ENCODE measurements at places on chromosomes 16 and 17. TPM values are rescaled to one million over a fixed set of nuclear protein-coding genes. Genes with fewer than 3 reads are reported as not detected.
A peak's percentile ranks its signal among the peaks of the same experiment; 100 is the strongest.

DNA sequence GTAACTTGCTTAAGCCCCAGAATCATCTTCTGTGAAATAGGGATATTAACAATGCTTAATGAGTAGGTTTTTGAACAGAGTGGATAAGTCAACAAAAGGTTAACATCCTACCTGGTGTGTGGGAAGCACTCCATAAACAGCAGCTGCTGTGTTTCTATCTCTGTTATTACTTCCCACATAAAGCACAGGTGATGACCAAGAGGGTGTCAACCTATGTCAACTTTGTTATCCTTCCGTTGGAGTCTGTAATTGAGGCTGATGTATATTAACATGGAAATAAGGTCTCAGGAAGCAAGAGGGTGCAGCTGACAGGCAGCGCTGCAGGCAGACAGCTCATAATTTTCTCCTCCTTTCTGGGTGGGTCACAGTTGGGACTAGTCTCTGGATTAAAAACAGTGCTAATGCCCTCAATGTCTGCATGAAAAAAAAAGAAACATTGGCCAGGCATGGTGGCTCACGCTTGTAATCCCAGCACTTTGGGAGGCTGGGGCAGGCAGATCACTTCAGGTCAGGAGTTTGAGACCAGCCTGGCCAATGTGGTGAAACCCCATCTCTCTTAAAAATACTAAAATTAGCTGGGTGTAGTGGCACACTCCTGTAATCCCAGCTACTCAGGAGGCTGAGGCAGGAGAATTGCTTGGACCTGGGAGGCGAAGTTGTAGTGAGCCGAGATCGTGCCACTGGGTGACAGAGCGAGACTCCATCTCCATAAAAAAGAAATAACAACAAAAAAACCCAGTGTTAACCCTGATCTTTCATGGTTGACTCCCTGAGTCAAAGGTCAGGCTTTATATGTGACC lies 269.6 kb downstream of the SNX29 start:
- no peak for DNase-seq

DNA sequence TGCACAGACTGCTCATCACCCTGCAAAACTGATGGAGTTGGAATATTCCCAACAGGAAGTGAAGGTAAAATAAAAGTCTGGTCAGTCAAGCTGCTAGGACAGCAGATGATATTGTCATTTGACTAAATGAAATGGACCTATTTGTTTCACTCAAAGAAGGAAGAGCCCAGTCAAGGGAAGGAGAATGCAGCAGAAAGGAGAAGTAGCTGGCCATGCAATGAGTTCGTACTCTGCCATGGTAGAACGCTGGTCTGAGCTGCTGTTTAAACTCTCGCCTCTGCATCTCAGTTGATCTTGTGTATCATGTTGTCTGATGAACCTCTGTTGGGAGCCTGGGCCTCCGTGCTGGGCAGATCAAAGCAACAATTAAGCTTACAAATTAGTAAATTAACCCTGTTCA lies 15.6 kb upstream of the YPEL2 start:
- no peak for DNase-seq

DNA sequence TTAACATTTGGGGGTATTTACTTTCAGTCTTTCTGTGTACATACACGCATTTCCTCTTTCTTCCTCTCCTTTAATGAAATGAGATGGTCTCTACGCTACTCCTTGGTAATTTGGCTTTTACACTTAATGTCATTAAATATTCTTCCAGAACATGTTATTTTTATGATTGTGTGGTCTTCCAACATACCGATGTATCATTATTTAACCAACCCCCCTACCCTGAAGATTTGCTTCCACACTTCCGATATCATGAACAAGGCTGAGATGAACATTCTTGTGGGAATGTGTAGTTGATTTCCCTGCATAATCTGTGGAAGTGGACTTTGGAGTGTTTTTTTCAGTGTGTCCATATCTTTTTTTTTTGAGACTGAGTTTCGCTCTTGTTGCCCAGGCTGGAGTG lies 2.3 kb upstream of the PGS1 start:
- no peak for DNase-seq

DNA sequence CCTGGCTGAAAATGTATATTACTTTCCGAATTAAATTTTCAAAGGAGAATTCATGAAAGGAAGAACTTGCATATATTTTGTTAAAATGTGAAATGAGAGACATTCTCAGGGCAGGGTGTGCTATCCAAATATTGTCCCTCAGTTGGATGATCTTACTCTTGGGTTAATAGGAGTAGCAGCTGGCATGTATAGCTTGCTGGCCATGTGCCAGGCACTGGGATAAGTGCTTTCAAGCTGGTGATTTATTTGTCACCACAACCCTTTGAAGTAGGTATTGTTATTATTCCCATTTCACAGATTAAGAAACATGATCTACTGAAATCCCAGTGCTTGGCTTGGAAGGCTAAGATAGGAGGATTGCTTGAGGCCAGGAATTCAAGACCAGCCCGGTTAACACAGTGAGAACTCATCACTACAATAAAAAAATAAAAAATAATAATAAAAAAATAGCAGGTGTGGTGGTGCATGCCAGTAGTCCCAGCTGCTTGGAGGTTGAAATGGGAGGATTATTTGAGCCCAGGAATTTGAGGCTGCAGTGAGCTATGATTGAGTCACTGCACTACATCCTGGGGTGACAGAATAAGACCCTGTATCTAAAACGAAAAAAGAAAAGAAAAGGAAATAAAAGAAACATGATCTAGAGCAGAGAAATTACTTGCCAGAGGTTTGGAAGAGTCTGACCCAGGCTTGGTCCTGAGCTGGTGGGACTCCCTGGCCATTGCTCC lies 11.6 kb upstream of the MPHOSPH6 start:
- no peak for DNase-seq

GRCh38 chr17:83000738-83001137 lies 78.7 kb upstream of the METRNL start:
- DNase-seq, result no peak

DNA sequence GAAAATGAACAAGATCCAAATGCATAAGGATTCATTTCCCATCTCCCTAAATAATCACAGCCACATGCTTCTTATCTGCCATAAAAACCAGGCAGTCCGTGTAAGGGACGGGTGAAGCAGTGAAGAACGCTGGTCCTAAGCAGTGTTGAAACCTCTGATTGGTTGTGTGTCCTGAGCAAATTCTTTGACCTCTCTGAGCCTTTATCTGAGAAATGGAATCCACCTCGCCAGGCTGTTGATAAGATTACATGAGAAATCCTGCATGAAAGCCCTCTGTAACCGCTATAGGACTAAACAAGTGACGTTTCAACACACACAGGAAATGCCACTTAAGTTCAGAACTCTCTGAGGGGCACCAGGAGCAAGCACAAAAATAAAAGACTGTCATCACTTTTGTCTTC lies 26.8 kb downstream of the GAS7 start:
- no peak for DNase-seq

The TSPAN10 gene
- 0.36 TPM for total RNA-seq

DNA sequence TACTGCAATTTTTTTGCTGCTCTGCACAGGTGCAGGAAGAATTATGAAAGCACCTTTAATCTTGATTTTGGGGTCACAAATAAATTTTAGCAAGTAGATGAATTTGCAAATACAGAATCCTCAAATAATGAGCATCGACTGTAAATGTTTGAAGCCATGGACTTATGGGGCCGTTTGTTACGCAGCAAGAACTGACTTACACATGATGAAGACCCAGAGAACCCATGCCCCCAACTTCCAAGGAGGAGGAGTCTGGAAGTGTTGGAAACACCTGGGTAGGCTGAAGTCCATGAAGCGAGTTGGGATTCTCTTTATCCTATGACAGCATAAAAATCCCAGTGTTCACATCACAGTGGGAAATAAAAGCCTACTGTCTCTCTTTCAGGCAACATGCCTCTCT lies 176.6 kb downstream of the RBFOX3 start:
- no peak for DNase-seq

- peak; percentile 100 for DNase-seq
Measured at GRCh38 chr16:1942810-1943726, at the start of gene MSRB1. MSRB1 (minus strand) TSS chr16:1943199; CDS start chr16:1943156, 43 bp downstream.

The ASIC2 gene
- not detected for total RNA-seq

The ZSCAN32 gene
- 11.9 TPM for total RNA-seq

The ABCA8 gene
- total RNA-seq, result not detected

DNA sequence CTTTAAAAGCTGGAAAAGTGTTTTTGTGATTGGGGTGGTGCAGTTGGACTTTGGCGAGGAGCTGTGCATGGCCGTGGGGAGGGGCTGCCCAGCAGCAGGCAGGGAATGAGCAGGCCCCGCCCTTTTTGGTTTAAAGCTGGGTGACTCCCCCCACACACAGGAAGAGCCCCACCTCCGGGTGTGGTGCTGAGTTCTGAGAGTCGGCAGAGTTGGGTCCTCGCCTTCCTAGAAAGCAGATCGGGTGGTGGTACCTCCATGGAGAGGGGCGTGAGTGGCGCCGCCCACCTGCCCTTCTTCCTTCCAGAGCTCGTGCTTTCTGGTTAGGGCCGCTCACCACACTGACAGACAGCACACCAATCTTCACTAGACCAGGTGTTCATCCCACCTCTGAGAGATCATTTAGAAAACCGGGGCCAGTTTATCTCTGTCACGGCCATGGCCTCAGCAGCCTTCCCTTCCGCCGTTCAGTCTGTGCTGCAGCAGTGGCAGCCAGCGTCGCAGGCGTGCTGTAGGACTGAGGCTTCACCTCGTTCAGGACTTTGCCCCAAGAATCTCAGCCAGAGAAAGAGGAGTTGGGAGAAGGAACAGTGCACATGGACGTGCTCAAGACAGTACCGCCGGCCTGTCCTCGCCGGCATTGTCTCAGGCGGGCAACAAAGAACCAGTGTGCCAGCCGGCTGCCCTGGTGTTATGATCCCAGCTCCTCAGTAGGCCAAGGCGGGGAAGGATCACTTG lies 144.0 kb upstream of the CHMP6 start:
- DNase-seq, result peak; percentile 73

GRCh38 chr17:78401891-78402290 lies 23.4 kb downstream of the PGS1 start:
- no peak for DNase-seq

DNA sequence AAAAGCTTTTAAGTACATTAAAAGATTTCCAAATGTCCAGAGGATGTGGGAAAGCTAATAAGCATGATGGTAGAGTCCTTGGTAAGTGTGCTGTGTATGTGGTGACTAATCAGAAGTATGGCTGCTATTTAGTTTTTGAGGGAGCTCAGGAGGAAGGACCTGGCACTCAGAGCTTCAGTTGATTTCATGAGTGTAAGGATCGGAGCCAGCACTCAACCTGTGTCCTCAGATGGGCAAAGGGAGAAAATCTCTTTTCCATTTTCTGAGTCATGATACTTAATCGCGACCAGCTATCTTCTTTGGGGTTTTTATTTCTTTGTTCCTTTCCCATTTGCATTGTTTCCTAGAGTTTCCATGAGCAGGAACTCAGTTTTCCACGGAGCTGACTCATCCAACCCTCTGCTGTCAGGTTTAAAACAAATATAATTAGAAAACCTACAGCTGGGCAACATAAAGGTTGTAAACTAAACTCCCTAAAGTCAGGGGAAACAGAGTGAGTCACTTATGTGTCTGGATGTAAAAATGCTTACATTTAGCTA lies 125.4 kb downstream of the MAP2K6 start:
- DNase-seq, result no peak

The SPNS2 gene
- 0.15 TPM for total RNA-seq

GRCh38 chr17:49365667-49366066 lies 3.6 kb upstream of the ZNF652 start:
- DNase-seq, result peak; percentile 49

DNA sequence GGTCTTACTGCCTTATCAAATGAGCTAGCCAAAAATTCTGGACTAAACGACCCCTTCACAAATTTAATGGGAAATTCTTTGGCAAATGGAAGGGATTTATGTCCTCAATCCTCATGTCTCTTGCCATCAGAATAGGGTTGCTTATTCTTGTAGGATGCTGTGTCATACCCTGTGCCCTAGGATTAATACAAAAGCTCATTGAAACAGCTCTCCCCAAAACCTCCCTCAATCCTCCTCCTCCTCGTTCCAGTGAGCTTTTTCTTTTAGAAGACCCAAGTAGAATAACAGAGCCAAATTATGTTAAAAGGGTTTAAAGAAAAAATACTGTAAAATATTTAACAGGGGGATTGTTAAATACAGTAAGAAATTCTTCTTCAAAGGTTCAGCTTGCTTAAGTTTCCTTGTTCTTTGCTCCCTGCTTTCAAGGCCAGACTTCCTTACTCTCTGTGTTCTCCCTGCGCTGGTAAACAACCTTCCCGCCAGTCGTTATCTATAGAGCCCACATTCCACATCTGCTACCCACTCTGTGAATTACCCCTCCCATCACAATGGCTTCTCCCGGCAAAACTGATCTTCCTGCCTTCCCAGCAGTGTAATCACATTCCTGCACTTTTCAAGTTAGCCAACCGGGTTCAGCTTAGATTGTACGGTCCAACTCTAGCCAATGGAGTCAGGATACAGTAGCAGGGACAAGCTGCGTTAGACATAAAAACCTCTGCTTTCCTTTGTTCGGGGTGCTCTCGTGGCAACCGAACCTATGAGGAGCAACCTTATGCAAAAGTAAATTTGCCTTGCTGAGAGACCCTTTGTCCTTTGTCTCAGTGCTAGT lies 9.7 kb downstream of the HPR start:
- DNase-seq, result no peak

The POLG2 gene
- 28.1 TPM for total RNA-seq

The KCNH4 gene
- 0.40 TPM for total RNA-seq

The ICAM2 gene
- total RNA-seq, result 66.7 TPM

DNA sequence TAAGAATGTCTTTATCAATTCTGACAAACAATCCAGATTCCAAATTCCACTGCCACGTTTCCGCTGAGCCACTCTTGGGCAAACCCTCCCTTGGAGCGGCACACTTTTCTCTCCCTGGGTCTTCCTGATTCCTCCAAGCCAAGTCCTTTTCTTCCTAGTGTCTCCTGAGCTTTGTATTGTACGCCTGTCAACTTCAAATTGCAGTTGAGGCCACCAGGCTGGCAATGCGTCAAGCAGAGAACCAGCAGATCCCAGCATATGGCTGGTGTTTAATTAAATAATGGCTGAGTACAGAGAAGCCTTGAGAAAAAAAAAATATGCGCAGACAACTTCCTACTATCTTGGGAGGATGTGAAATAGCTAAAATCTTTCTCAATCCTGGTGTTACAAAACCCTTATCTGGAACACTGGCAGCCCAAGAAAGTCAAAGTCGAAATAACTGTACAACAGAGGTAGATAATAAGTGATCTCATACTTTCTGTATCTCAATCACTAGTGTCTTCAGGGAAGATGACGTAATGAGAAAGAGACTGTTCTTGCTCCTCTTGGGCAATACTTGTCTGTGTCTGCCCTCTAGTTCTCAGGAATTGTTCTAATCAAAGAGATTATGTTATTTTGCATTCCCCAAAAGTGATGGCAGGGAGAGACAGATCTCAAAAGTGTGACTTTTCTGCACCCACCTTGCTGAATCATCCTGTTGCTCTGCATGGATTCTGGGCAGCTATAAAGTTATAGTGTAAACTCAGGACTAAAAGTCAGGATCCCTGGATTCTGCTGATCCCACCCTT lies 15.0 kb downstream of the SMIM36 start:
- no peak for DNase-seq
